ENCODE measurements at places on chromosomes 6 and 20.

- DNase-seq = no peak
Observed at GRCh38 chr6:168393126-168393870, 47.7 kb upstream of the SMOC2 start.

- DNase-seq = no peak
Observed at GRCh38 chr20:22791877-22792525, 207.6 kb upstream of the FOXA2 start.

GRCh38 chr6:128511506-128511905 lies 8.9 kb downstream of the PTPRK start:
- DNase-seq = no peak

DNA sequence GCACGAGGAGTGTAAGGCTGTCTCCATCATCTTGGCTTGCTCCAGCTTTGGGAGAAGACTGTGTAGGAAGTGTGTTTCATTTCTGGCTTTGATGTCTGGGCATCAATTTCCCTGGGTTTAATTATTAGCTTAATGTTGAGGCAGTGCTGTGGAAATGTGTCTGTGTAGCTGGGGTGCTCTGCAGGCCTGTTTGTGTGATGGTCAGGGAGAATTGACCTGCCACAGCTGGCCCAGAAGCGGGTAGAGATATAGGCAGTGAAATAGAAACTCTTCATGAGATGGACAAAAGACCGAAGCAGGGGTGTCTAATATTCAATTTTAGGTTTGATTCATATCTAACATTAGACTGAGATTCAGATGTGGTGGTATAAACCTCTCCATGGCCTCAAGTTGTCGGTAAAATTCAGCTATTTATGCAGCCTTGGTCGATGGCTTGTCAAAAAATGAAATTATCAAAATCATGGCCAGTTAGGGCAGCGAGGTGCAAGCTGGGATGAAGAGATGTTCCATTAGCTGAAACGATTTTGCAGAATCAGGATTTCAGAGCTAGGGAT lies 95.3 kb upstream of the SNX9 start:
- no peak for DNase-seq

- no peak for DNase-seq
Observed at GRCh38 chr6:146790561-146791091, 191.9 kb downstream of the ADGB start.

- no peak for DNase-seq
Observed at GRCh38 chr20:54431156-54431944, 44.0 kb upstream of the DOK5 start.

GRCh38 chr20:31998246-31998645 lies 12.0 kb upstream of the CCM2L start:
- no peak for DNase-seq

GRCh38 chr6:37168163-37168758 lies 1.7 kb upstream of the PIM1 start:
- DNase-seq = no peak

GRCh38 chr6:108598305-108598863 lies 37.7 kb downstream of the FOXO3 start:
- no peak for DNase-seq

GRCh38 chr6:13455552-13455966 lies 31.8 kb downstream of the GFOD1 start:
- no peak for DNase-seq
